ENCODE measurements at places on chromosomes 1 and 21.

GRCh38 chr1:21077085-21077484 is 99.6 kb downstream of the EIF4G3 start:
- no peak for DNase-seq

GRCh38 chr1:61392409-61393242 is 310.3 kb downstream of the NFIA start:
- DNase-seq = no peak

- DNase-seq = no peak
Measured at GRCh38 chr21:42983103-42983502, 8.7 kb downstream of the PKNOX1 start.

GRCh38 chr1:109722908-109723691 is 11.0 kb downstream of the GSTM5 start:
- no peak for DNase-seq

DNA sequence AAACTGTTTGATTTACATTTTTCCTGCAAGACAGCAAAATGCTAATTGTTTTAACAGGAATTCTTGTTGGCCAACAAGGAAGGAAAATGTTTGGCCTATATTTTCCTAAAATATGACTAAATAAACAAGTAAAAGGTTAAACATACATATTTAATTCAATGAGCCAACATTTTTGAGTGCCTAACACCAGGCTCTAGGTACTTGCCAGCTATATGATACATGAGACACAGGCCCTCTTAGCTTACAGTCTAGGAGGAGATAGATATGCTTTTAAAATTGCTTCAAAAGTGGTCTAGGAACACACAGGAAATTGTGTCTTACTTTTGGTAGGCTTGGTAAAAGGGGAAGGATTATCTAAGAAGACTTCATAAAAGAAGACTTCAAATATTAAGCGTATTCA is 50.9 kb downstream of the PIGK start:
- no peak for DNase-seq

- DNase-seq = no peak
Measured at GRCh38 chr1:89630048-89630447, 2.9 kb upstream of the LRRC8C start.

DNA sequence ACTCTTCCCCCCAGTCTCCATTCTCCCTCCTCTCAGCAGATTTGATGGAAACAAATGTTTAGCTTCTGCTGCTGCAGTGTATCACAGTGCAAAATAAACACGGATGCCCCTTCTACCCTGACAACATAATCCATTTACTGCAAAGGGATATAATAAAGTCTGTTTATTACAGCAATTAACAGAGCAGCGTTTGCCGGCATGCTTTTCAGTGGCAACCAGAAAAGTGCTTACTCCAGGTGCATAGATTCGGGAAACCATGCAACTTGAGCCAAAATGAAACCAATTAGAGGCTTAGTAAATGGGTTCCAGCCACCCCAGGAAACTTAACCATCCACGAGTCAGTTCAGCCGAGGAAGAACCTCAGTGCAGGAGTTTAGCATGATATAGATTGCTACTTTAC is 12.9 kb upstream of the LEMD1 start:
- DNase-seq = no peak

GRCh38 chr1:179036844-179037465 is 11.3 kb downstream of the FAM20B start:
- no peak for DNase-seq

- no peak for DNase-seq
Measured at GRCh38 chr1:175036476-175036875, 13.3 kb upstream of the MRPS14 start.

DNA sequence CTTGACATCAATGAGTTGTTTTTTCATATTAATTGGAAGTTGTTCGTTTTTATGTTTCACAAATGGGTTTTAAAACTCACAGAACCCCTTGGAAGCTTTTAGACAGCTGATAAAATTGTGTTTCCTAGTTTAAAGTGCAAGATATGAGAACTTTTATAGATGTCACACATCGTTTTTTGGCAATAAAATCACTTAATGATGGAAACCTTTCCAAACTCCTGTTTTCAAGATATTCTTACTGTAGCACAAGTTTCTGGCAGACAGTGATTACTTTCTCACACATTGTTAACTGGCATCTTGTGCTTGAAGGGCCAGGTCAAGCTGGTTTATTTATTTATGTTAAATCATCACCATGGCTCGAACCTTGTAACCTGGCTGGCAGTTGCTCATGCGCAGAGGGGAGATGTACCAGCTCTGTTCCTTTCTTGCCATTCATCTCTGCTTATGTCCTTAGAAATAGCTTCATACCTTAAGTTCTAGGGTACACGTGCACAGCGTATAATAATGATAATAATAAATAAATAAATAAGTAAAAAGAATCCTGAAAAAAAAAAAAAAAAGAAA is 10.2 kb upstream of the RCAN1 start:
- DNase-seq = no peak

- no peak for DNase-seq
Measured at GRCh38 chr1:184480736-184481135, 93.9 kb downstream of the C1orf21 start.

GRCh38 chr1:245241526-245242130 is 86.8 kb downstream of the KIF26B start:
- DNase-seq = no peak

DNA sequence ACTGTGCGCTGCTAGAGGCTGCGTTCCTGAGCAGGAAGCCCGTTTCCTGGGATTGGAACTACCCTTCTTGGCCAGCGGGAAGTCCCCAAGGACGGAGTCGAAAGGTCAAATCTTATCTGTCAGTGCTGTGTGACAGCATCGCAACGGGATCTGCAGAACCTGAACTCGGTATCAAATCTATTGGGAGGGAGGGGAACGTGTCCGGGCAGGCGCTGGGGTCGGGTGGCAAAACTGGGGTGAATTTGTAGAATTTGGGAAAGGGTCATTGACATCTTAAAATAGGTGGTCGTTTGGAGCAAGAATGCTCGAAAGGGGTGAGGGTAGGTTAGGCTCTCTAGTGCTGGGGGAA is 725 bp upstream of the ARPC5 start:
- no peak for DNase-seq

- no peak for DNase-seq
Measured at GRCh38 chr1:64759968-64760367, 15.1 kb downstream of the RAVER2 start.

DNA sequence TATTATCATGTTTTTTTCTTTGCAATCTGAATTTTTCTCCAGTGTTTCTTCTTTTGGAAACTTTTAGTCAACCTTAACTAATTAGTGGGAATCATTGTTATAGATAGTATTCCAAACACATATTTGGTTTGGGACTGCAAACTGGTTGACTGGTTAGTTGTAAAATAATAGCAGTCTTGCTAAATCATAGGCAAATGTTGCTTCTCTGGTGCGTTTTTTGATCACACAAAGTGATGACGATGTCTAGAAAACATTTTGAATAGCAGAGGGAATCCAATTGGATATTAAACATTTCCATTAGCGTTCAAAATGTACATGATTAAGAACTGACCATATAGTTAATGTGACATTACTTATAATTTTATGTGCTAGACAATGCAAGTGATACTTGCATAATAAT is 4.5 kb downstream of the DNAJB4 start:
- no peak for DNase-seq

Measured in stimulated activated CD8-positive, alpha-beta memory T cell treated with anti-CD3 and anti-CD28 coated beads, Interleukin-4, amount 100 ng/mL, for 1 hour (primary cell).